Naive thymus-derived CD8-positive, alpha-beta T cell (primary cell): ENCODE measurements at places on chromosomes 6 and 20.

DNA sequence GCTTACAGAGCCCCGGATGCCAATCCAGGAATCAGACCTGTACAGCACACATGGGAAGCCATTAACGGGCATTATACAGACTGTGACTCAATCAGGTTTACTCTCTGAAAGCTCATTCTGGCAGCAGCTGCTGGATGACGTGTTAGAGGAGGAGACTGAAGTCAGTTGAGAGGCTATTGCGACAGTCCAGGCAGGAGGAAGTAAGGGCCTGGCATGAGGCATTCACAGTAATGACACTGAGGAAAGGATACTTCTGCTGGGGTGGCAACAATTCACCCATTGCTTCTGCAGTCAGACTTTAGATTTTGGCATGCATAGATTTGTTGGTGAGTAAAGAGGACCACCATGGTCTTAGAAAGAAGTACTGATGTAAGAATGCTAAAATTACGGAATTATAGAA is 151.0 kb upstream of the HEY2 start:
- no peak for DNase-seq

DNA sequence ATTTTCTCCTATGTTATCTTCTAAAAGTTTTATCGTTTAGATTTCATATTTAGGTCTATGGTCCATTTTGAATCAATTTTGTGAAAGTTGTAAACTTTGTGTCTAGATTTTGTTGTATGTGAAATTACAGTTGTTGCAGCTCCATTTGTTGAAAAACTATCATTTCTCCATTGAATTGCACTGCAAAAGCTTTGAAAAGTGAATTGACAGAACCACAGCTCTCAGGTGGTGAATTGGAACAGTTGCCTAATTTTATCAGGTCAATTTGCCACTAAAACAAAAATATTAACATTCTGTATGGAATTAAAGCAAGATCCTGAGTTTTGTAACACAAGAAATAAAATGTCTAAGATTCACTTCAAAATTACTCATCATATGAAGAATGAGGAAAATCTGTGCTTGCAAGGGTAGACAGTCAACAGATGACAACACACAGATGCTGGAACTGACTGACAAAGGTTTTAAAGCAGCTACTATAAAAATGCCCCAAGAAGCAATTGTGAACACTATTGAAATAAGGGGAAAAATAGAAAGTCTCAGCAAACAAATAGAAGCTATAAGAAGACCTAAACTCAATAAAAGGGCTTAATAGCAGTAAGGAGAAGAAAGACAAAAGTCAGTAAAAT is 346.7 kb downstream of the PAX1 start:
- DNase-seq = no peak

- no peak for DNase-seq
Observed at GRCh38 chr20:59977086-59977485, 18.9 kb downstream of the CDH26 start.

DNA sequence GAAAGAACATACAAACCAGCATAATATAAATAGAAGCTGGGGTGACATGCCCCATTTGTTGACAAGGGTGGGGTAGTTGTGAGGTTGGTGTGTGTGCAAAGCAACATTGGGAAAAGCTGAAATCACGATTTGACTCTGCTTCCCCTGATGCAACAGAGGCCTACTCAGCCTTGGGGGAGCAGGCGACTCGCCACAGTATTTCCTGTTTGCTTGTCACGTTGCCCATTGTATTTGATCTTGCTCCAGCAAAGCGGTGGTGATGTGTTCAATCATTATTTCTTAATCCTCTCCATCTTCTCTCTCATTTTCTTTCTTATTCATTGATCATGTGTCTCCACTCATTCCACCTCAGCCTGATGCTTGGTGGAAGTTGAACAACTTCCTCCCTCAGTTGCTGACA is 165.8 kb upstream of the CITED2 start:
- DNase-seq = peak; percentile 1

GRCh38 chr6:33018904-33019303 is 9.5 kb upstream of the HLA-DOA start:
- DNase-seq = no peak

DNA sequence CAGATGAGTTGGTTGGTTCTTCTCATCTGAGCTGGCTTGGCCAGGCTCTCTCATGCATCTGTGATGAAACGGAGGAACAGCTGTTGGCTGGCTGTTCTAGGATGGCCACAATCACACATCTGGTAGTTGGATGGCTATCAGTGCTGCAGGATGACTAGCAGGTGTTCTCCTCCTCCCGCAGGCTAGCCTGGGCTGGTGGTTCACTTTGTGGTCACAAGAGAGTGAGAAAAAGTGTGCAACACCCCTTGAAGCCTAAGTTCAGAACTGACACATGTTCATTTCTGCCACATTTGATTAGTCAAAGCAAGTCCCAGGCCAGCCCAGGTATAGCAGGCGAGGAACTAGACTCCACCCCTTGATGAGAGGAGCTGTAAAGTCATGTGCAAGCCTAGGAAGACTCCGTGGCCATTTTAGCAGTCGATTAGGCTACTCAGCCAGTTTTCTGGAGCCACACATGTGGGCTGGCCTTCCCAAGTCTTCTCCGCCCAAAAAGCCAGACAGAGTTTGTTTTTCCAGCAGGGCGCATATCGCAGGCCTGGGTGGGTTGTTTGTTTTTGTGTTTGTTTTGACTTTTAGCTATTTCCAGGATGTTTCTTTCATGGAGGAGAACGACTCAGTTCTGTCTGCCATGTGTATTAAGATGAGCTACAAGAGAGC is 120.8 kb downstream of the ISM1 start:
- no peak for DNase-seq

DNA sequence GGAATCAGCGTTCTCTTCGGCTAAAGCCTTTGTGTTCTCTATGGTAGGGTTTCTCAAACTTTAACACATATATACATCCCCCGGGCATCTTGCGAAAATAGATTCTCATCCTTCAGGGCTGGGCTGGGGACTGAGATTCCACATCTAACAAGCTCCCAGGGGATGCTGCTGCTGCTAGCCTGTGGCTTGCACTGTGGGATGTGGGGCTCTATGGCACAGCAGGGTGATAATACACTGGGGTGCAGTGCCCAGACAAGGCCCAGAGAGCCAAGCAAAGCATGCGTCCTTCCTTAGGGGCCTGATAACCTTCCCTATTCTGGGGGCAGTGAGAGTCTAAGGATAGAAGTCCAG is 102.0 kb downstream of the LAMP5 start:
- DNase-seq = no peak

- no peak for DNase-seq
Observed at GRCh38 chr6:85468326-85468725, 18.4 kb downstream of the NT5E start.

- no peak for DNase-seq
Observed at GRCh38 chr6:13761361-13762036, 49.9 kb upstream of the RANBP9 start.

GRCh38 chr6:79223611-79224404 is 10.7 kb downstream of the HMGN3 start:
- no peak for DNase-seq

- no peak for DNase-seq
Observed at GRCh38 chr20:37333848-37334318, 12.1 kb upstream of the SRC start.

DNA sequence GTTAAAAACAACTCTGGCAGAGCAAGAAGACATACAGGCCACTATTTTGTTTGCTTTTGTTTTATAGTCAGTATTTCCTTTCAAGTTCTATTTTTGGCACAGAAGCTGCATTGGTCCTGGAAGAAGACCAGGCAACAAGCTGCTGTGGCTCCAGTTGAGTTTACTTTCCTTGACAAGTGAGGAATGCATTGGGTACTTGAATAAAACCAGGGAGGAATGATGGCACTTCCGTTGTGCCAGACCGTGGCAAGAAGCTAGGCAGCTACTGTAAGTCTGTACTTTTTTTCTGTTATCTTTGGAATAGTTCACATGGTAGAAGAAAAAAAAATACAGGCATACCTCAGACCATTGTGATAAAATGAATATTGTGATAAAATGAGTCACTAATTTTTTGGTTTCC is 66.3 kb downstream of the NCOA3 start:
- DNase-seq = no peak

GRCh38 chr6:39260456-39260855 is 31.2 kb upstream of the KCNK5 start:
- no peak for DNase-seq

DNA sequence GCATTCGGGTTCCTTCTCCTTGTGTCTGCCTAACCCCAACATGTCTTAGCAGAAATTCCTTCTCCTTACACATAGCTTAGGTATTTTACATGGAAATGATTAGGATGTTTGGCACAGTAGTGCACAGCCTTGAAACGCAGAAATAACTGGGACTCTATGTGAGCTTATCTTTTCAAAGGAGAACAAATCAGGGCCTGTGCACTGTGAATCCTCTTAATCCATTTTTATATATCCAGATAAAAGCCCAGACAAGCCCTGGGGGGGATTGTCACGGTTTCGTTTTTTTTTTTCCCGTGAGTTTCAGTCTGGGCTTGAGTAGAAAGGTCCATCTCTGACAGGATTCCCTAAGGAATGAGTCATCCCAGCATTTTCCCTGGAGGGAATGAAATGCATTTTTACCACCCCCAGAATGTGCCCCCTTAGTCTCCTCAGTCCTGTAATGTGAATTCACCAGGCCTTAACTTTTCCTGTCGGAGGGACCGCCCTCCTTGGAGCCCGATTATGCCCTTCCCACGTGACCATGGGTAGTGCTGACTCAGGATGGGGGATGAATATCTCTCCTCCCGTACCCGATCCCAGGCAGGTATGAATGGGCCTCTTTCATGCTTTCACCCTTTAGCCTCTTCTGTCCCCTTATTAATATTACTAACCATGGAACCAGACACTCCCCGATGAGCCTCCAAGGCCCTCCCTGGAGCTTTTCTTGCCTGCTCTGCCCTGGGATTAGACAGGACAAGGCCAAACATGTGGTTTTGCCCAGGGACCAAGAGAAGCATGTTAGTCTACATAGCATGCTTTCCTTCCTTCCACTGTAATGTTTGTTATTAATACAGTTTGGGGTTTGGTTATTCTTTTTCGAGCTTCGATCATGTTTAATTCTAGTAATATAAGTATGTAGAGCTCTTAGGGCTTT is 23.9 kb upstream of the NAA20 start:
- DNase-seq = no peak

GRCh38 chr6:54308986-54309315 is 710 bp downstream of the TINAG start:
- no peak for DNase-seq

DNA sequence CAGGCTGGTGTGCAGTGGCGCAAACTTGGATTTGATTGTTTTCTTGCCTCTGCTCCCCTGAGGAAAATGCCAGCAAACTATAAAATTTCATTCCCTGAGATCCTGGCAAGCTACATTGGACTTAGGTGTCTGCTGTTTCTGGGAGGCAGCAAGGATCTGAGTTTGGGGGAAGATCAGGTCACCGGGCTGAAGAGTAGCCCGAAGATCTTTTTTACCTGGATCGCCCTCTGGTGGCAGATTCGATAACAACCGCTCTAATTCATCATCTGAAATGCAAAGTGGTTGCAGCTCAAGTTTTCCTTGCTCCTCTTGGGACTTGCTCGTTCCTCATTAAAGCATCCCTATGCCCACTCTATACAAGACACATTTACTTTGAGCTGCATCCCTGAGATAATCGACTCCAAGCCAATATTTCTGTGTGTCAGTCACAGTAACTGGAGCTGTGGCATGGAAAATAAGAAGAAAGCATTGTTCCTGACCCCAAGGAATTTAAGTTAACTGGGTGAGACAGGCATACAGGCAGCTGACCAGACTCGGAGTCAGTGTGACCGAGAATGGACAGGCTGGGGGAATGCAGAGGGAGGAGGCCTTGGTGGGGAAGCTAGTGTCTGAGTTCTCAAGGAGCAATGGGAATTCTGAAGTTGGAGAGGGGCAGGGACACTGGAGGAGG is 131.8 kb upstream of the PROKR2 start:
- DNase-seq = peak; percentile 45

- DNase-seq = no peak
Observed at GRCh38 chr6:107495196-107495643, 5.3 kb downstream of the SOBP start.

- no peak for DNase-seq
Observed at GRCh38 chr6:221531-222349, 70.5 kb upstream of the DUSP22 start.

- no peak for DNase-seq
Observed at GRCh38 chr6:101083533-101084175, 202.5 kb upstream of the ASCC3 start.

DNA sequence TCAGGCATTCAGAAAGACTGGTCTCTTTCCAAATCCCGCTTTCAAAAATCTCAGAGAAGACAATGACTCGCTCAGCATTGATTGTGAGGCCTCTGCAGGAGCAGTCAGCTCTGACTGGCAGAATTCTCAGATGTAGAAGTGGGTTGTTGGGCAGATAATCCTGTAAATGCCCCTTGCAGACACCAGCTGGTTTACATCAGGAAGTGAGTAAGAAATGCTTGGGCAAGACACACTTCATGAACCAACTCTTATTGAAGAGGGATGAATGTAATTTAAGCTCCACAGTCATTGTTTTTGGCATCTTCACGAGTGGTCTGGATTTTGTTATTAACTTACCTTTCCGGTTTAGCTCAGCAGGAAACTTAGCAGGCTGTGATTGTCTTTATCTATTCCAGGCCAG is 166.6 kb downstream of the PLCB4 start:
- DNase-seq = no peak
